Activated CD4-positive, alpha-beta memory T cell treated with anti-CD3 and anti-CD28 coated beads for 36 hours (primary cell): ENCODE measurements at places on chromosomes 4 and X. TPM values are rescaled to one million over a fixed set of nuclear protein-coding genes. Genes with fewer than 3 reads are reported as not detected.

Gene INTS6L
- 22.7 TPM for total RNA-seq

DNA sequence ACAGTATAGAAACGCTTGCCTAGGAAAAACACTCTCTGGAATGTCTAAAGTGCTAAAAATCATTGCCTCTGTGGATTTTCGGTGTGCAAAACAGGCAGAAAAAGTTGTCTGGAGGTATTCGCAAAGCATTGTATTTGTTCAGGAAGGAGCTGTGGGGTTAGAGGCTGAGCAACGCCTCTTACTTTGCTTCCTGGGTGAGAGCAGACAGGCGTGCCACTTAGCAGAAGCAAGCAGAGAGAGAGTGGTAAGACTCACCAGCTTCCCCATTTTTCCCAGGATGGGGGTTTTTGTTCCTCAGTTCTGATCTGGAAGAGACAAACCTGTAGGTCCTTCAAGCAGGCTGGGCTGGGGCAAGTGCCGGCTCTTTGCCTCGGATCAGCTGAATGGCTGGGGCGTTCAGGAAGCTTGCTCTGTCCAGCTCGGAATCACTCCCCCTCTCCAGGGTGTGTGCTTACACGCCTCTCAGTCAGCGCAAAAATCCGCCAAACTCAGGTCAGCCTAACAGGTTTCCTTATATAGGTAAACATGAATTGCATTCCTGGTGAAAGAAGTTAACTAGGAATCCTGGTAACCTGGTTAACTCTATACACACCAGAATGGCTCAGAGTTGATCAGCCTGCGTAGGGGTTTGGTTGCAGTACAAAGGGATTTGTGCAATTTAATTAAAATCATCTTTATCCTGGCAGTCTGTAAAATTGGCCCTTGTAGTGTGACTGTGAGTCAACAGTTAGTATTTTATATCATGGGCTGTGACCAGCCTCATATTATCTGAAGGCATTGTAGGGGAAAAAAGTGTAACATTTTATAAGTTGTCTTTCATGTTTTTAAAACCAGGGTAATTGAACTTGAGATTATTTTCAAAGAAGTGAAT lies 213.1 kb upstream of the MID1 start:
- no peak for DNase-seq

- no peak for DNase-seq
Observed at GRCh38 chr4:4857809-4858508, 1.5 kb upstream of the MSX1 start.

Gene MAGEC1
- total RNA-seq: not detected

Gene GLRA2
- not detected for total RNA-seq

DNA sequence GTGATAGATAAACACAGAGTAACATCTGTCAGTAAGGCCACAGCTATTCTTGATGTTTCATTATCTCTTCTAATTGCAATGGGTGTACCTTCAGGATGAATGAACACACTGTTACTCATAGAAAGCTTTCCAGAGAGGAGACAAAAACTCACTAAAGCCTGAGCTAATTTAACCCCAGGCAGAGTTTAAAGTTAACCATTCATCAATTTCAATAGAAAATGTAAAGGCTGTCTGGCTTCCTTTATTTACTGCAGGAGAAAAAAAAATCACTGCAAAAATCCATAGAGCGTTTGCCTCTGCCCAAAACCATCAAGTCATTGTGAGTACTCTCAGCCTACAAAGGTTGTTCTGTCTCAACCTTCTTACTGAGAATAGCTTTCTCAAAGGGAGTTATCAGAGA lies 376.9 kb downstream of the PPP4R3C start:
- no peak for DNase-seq

DNA sequence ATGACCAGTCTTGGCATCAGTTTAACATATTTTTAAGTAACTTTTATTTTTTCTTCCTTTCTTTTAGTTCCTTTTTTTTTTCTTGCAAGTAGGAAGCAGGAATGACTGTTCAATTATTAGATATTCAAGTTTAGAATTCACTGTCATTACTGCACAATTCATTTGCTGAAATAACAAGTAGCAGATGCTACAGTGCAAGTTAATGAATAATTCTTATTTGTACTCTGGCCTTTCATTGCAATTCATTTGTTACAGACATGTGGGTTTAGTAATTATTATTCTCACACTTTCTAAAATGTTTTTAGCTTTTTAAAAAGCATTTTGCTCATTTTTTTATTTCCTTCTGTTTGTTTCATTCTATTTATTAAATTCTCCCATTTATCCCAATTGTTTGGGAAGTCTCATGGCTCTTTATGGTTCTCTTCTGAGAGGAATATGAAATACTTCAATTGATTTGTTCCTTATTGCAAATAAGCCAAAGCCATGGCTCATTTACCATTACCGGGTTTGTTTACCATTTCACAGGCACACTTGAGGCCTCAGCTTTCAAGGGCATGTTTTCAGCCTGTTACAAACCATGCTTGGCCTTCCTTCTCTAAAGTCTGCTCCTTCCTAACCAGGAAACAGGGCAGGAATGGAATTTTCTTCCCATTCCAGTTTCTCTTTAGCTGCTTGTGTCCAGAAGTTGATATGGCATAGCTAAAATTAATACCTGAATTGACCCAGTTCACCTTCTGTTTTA lies 4.6 kb upstream of the DCAF4L1 start:
- no peak for DNase-seq

GRCh38 chr4:154010371-154010770 lies 221.5 kb upstream of the SFRP2 start:
- no peak for DNase-seq

- no peak for DNase-seq
Observed at GRCh38 chrX:119427024-119427794, 28.1 kb downstream of the SLC25A43 start.

GRCh38 chrX:7062276-7062675 lies 85.2 kb upstream of the STS start:
- no peak for DNase-seq

DNA sequence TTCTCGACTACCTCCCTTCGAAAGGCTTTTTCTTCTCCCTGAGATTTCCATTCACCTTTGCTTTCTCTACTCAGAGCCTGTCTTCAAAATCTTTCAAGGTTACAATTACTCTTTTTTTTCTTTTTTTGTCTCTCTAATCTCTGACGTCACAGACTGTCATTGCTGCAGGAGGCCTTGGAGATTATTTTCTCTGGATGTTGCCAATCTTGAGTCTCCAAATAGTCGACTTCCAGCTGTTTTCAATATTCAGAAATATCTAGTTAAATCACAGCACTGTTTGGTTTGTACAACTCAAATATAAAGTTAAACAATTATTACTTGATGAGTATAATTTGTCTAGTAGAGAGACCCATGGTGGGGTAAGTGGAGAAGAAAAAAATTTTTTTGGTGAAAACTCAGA lies 359.0 kb upstream of the BOD1L1 start:
- DNase-seq: no peak

DNA sequence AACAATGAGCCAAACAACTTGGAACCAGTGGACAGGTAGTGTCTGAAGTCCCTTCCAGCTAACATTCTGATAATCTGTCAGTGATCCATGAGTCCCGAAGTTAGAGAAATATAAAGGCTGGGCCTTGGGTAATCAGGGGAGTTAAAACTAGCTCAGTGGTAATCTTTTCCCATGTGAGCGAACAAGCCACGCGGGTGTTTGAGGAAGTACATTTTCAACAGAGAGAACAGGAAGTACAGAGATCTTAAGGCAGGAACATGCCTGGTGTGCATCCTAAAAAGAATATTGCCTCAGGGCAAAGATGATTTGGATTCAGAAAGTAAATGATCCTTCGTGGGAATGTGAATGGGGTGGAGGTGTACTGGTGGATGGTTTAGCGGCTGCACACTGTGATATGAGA lies 42.9 kb downstream of the FNIP2 start:
- DNase-seq: no peak

GRCh38 chr4:133969202-133969848 lies 232.3 kb downstream of the PABPC4L start:
- DNase-seq: no peak

Gene WNK3
- total RNA-seq: 0.19 TPM

DNA sequence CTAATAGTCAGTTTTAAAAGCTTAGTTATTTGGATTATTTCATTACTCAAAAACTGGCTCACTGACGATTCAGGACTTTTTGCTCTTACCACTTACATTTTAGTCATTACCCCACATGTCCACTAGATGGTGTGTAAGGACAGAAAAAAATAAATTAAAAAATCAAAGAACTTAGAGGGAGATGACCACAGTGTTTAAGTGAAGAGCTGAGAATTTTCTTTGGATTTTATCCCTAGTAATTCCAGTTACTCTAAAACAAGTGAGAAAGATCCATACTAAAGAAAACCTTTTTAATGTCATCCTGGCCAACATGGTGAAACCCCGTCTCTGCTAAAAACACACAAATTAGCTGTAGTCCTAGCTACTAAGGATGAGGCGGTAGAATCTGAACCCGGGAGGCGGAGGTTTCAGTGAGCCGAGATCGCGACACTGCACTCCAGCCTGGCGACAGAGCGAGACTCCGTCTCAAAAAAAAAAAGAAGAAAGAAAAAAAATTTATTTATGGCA lies 26.4 kb upstream of the TMPRSS11B start:
- no peak for DNase-seq

GRCh38 chr4:185589067-185589836 lies 53.9 kb upstream of the PDLIM3 start:
- DNase-seq: no peak

Gene TLR10
- 0.05 TPM for total RNA-seq

Gene CLDN2
- not detected for total RNA-seq

GRCh38 chr4:106269711-106270110 lies 46.3 kb downstream of the TBCK start:
- no peak for DNase-seq

DNA sequence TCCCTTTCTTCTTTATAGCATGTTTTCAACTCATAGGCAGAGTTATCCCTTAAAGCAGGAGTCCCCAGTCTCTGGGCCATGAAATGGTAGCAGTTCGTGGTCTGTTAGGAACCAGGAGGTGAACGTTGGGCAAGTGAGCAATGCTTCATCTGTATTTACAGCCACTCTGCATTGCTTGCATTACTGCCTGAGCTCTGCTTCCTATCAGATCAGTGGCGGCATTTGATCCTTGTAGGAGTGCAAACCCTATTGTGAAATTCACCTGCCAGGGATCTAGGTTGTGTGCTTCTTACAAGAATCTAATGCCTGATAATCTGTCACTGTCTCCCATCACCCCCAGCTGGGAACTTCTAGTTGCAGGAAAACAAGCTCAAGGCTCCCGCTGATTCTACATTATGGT lies 39.8 kb downstream of the DTHD1 start:
- DNase-seq: no peak

DNA sequence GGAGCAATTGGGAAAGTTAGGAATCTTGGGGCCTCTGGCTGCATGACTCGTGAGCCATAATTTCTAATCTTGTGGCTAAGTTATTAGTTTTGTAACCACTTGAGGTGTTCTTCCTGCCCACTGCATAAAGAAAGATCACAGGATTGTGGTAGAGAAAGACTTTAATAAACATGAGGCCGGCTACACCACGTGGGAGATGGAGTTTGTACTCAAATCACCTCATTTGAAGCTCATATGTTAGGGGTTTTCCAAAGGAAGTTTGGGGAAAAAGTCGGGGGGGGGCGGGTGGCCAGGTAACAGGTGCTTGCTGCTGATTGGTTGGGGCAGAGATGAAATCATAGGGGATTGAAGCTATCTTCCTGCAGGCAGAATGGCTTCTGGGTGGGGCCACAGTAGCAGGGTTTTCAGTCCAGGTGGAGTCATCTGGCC lies 287.8 kb downstream of the ZNF674 start:
- DNase-seq: peak; percentile 11

Gene S100G
- total RNA-seq: not detected

- DNase-seq: no peak
Observed at GRCh38 chr4:188722911-188723310, 583.7 kb downstream of the TRIML1 start.

DNA sequence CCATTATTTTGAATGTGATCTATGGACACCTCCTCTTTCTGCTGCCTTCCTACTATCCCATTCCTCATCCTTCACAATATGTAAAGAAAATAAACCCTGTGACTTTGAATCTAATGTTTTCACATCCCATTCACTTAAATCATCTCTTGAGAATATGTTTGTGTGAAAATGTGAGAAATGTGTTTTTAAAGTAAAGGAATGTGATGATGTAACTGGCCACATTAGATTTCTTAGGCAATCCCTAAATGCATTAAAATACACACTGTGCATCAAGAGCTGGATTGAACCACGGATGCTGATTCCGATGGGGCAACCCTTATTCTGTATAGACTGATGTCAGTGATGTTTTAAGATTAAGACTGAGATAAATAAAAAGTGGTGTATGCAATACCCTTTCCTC lies 558.9 kb upstream of the TENM3 start:
- no peak for DNase-seq

DNA sequence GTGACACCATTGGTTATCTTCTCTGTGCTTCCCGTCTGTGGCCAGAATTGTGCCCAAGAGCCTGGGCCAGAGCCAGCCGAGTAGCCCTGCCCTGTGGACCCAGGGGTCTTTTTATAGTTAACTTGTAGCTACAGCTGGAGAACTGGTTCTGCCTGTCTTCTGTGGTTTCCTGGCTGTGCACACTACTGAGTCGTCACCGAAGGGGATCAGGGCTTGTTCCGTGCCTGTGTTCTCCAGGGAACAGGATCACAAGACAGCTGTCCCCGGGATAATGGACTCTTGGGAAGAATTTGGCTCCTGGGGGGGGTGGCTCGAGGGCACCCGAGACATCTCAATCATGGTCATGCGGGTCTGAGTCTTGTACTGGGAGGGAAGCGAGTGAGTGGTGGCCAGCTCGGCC lies 22.1 kb upstream of the OPN1LW start:
- no peak for DNase-seq

DNA sequence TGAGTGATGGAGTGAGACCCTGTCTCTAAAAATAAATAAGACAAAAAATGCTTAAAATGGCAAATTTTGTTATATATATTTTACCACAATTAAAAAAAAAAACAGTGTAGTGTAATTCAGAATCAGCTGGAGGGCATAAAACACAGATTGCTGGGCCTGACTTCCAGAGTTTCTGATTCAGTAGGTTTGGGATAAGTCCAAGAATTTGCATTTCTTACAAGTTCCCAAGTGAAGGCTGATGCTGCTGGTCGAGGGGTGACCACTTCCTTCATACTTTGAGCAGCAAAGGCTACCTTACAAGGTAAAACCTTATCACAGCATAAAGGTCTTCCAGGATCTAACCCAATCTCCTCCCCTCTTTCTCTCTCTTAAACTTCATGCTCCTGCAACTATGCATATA lies 40.7 kb downstream of the KLHL8 start:
- DNase-seq: no peak
